ENCODE measurements at places on chromosomes 12 and 14.

DNA sequence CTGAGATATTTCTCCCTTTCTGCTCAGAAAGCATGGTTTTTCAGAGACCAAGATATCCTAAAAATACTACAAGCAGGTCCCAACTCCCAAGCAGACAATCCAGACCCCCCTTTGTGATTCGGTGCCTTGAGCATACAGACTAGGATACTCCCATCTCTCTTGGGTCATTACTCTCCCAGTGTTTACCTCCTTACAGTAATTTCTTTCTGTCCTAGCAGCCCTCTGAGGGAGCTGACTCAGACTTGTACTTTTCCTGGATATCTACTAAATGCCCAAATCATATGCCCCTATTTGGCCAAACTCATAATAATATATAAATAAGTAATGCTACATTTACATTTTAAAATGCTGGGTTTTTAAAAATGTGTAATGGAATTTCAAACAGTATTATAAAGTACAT, 355.6 kb downstream of the LRIG3 start:
- DNase-seq: no peak

DNA sequence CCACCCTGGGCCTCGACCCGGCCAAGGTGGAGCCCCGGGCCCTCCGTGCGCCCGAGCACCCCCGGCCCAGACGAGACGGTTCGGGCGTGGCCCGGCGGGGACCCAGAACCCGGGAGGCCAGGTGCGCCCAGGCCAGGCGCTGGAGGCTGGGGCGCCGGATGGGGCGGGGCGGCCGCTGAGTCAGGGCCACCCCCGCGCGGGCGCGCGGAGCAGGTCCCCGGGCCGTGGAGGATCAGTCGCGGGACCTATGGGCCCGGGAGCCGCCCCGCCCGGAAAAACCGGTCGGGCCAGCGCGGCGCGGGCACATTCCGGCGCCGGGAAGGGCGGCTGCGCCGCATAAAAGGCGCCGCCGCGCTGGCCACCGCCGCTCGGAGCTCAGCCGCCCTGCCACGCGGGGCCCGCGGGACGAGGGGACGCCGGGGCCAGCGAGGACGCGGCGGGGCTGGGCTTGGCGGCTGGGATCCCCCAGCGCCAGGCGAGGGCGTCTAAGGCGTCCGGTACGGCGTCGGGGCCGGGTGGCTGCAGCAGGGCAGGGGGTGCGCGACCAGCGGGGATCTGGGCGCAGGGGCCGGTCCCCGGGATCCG, 21.5 kb upstream of the KIF26A start:
- DNase-seq: no peak

GRCh38 chr12:14885718-14886221, at the start of gene MGP:
TSS of gene MGP (minus strand) at chr12:14885854. CDS start at chr12:14885791, 63 bp downstream.
- DNase-seq: no peak

- no peak for DNase-seq
Observed at GRCh38 chr12:121453629-121454028, 53.7 kb downstream of the RNF34 start.

GRCh38 chr12:89353188-89353822, 1.0 kb upstream of the DUSP6 start:
- DNase-seq: peak; percentile 49

DNA sequence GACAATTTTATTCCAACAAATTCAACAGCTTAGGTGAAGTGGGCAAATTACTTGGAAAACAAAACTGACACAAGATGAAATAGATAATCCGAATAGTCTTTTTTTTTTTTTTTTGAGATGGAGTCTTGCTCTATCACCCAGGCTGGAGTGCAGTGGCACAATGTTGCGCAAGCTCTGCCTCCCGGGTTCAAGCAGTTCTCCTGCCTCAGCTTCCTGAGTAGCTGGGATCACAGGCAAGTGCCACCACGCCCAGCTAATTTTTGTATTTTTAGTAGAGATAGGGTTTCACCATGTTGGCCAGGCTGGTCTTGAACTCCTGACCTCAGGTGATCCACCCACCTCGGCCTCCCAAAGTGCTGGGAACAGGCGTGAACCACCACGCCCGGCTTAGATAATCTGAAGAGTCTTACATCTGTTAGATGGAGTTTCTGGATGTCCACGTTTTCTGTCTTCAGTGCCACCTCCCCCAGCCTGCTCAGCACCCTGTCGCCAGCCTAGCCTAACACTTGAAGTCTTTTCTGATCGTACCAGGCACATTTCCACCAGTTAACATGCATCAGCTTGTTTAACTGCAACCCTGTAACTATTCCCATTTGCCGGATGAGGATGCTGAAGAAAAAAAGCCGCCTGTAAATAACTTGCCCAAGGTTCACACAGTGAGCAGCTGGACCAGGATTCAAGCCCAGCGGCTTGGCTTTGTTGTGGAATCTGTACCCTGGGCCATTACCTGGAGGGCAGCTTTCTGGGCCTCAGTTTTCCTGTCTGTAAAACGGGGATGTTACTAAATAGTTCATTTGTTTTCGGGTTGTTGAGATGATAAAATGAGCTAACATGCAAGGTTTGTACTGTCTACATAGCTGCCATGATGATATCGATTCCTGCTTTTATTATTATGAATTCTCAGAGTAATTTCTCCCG, 26.4 kb downstream of the FBRSL1 start:
- no peak for DNase-seq

All from stimulated activated CD8-positive, alpha-beta memory T cell treated with anti-CD3 and anti-CD28 coated beads, Interleukin-2, amount 100 ng/mL, for 48 hours (primary cell).